Activated CD4-positive, alpha-beta T cell treated with anti-CD3 and anti-CD28 coated beads for 36 hours (primary cell): ENCODE measurements at places on chromosomes 11 and 22.

DNA sequence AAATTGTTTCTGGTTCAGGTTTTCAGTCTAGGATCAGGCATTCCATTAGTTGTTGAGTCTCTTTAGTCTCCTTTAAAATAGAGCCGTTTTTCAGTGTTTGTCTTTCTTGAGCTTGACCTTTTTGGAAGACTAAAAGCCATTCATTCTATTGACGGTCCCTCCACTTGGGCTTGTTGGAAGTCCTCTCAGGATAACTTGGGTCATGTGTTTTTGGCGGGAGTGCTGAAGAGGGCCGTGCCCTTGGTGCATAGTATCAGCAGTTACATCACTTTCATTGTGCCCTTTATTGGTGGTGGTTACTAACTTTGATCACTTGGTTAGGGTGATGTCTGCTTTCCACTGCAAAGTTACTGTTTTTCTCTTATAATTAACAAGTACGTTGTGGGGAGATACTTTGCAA lies 20.8 kb downstream of the CECR2 start:
- DNase-seq, result no peak

DNA sequence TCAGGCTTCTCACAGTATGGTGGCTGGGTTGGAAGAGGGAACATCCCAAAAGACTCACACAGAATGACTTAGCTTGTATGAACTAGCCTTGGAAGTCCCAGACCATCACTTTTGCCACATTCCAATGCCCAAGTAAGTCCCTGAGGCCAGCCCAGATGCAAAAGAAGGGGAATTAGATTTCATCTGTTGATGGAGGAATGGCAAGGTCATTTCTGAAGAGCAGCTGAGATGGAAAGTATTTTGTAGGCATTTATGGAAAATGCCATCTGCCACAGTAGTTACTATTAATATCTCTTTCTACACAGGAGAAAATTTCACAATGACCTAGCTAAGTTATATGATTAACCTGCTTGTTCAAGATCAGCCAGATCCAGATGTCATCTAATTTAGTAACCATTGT lies 58.8 kb downstream of the ENDOD1 start:
- DNase-seq, result no peak

DNA sequence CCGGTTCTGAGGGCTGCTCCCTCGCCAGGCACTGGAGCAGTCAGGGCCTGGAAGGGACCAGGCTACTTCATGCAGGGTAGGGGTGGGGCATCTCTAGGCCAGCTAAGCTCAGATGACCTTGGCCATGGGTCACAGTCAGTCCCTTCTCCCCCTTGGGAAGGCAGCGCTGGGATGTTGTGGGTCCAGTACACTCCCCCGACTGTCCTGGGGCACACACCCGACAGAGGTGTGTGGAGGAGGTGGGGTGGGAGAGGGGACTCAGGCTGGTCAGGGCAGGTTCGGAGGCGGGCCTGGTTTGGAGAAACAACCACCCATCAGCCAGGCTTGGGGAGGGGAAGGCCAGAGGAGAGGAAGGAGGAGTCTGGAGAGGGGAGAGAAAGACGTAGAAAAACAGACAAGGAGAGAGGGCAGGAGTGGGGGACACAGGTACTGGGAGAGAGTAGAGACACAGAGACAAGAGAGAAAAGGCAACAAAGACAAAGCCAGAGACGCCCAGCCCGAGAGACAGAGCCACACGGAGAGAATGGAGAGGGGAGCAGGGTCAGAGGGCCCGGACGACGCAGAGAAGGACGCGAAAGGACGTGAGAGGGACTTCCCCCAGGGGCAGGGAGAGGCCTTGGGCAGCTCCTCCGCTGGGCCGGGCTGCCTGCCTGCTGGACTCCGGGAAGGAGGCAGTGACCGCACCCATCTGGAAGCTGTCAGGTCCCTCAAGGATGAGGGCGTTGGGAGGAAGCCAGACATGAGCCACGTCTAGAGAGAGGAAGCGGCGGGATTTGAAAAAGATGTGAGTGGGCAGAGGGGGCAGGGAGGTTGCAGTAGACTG lies 30.6 kb upstream of the TSKU start:
- DNase-seq, result no peak

- peak; percentile 69 for DNase-seq
Observed at GRCh38 chr11:95835768-95836488, 45.6 kb downstream of the CEP57 start.

DNA sequence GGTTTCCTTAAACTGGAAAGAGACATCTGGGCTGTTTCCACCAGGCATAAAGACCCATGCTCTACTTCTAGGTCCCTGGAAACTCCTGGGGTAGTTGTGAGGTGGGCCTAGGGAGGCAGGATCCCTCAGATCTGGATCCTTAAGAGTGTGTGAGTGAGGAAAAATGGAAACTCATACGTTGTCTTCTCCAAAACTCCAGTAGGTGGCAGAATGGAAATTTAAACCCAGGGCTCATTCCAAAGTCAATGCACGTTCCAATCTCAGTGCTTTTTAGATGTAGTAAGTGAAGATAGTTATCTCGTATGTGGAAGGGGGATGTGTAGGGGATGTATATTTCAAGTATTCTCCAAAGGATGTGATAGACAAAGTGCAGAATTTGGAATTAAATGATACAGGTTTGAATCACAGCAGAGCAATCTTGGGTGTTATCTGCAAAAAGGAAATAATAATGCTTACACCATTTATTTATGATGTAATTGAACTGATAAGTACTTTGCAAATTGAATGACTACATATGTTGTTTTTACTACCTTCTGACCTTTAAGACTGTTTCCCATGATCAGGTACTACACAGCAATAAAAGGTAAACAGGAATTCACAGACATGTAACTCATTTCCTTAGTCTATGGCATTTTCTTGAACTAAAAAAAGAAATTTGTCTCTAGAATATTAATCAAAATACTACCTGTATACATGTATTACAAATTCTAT lies 13.1 kb upstream of the MMP1 start:
- no peak for DNase-seq

GRCh38 chr22:36192542-36192941 lies 9.1 kb downstream of the APOL4 start:
- DNase-seq, result no peak

DNA sequence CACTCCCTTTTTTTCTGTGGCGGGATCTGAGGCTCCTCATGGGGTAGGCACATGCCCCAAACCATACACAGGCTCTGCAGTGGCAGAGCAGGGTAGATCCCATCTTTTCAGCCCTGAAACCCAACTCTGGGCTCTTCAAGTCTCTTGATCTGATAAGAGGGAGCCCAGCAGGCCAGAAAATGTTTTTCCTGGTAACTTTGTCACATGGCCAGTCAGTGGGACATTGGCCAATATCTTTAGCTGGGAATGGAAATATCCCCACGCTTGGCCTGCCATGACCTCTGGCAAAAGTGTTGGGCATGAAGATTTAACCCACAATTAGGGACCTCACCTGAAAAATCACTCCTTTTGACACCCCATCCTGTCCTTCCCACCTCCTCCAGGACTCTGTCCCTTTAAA lies 8.1 kb downstream of the INPP5J start:
- DNase-seq, result no peak

DNA sequence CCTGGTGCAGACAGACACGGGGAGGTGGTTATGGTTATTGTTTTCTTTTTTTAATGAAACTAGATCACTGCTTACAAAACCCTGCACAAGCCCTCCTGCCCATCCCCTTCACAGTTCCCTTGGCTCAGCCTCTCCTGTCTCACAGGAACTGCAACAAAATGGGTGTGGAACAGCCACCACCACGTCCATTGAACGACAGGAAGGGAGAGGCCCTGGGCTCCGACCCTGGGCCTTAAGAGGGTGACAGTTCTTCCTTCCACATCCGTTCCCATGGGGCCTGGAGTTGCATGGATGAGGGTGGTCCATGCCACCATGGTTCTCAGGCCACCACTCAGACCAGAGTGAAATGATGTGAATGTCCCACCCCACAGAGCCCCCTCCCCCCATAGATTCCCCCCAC lies 15.7 kb downstream of the PRPF19 start:
- DNase-seq, result no peak
